ENCODE measurements at places on chromosomes 12 and 14.

DNA sequence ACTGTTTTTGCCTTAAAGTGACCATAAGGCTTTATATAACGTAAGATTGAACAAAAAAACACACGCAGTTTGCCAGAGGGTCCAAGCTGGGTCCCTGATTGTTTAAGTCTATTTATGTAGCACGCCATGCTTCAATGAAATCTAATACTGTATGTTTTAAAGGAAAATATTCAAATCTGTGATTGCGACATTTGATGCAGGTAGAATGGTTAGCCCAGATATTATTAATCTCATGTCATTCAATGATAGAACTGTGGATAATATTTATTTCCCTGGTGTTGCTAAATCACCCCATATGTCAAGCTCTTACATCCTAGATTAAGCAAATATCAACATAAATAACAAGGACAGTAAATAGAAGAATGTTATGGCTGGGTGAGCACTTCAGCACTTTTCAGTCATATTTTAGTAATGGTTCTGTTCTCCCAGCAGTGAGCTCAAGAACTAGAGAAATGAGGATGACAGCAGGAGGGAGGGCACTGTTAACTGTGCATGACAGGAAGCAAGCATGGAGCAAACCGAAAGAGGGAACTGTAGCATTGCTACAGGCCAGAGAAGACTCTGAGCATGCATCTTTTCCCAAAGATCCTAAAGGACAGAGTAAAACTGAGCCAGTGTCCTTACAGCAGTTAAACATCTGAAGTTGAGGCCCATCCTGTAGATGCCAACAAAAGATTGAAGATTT, 465.7 kb upstream of the MGAT4C start:
- DNase-seq, result no peak

DNA sequence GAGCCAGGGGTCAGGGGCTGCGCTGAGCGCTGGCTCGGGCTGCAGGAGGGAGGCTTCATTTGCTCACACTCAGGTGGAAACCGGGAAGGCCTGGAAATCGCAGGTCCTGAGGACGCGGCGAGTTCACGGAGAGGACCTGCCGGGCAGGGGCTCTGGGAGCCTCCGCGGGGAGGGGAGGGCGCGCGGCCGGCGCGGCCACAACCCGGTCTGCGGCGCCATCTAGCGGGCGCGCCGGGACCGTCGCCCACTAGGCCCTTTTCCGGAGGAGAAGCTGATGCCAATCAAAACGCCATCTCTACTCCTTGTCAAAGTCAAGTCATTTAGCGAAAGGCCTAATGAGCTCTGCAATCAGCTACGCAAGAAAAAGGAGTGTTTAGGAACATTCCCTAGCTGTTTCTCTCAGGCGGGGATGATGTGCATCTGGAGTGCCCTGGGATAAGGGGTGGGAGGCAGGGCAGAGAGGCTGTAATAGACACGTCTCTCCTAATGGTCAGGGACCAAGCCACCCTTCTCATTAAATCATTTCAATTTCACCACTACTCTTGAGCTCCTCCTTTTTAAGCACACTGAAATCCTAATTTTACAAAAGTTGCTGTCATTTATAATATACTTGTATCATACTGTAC, 885.8 kb upstream of the TMEM132C start:
- DNase-seq, result peak; percentile 15

DNA sequence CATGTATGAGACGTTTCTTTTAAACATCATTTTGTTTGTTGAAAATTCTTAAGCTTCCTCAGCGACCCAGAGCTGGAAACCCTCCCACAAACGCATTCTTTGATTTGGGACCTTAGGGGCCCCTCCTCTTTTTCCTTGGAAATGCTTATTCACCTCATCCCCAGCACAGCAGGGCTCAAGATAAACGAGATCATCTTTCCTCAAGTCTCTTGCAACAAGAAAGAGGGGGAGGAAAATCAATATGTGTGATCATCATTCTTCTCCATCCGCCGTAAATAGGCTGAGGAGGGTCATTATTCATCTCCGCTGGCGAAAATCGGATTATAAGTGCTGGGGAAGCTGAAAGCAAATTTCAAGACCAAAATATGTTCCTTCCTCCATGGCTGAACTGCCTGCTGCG, 1415.2 kb downstream of the AACS start:
- no peak for DNase-seq

DNA sequence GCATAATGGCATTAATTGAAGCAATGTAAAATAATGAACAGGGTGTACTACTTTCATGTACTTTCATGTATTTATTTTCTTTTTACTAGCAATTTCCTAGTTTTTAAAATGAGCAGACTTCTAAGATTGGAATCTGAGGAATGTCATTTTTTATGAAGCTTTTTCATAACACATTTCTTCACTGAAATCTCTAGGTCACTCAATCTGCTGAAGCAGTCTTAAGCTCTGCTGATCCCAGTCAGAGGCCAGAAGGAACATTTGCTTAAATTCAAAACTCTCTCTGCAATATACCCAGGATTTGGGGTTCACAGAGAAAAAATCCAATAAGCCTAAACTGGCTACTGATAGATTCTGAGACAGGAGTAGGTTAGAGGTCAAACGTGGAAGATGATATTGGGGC, 73.6 kb upstream of the CNTN1 start:
- DNase-seq, result no peak

GRCh38 chr14:64801046-64801445, 78.7 kb downstream of the SPTB start:
- no peak for DNase-seq

DNA sequence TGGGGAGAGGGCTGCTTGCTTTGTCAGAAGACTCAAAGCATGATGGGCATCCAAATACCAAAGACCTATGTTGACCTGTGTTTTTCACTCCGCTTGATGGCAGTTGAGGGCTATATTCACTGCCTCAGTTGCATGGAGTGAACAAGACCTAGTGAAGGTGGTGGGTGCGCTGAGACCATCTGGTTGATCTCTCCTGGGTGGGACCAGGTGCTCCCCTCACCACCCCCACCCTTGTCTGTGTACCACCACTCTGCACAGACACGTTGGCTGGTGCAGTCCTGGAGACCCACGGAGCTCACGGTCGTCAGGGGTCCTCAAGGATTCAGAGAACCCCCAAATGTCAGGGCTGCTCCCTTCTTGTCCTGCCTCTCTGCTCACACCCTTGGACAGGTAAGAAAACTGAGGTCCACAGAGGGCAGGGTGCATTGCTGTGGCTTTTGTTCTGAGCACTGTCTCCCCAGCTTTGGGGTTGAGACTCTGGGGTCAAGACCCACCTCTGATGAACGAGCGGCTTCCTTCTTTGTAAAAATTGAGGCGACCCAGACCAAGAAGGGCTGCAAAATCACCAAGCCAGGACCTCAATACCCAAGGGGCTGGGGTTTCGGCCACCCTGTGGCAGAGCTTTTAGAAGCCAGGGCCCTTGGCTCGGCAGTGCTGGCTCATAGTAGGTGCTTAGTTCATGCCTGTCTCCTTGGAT, 166.3 kb upstream of the RTL1 start:
- DNase-seq, result no peak
